ENCODE measurements at places on chromosomes 2 and 18. TPM values are rescaled to one million over a fixed set of nuclear protein-coding genes. Genes with fewer than 3 reads are reported as not detected.

The CYBRD1 gene
- 7.2 TPM for total RNA-seq

The KLHL30 gene
- 0.08 TPM for total RNA-seq

DNA sequence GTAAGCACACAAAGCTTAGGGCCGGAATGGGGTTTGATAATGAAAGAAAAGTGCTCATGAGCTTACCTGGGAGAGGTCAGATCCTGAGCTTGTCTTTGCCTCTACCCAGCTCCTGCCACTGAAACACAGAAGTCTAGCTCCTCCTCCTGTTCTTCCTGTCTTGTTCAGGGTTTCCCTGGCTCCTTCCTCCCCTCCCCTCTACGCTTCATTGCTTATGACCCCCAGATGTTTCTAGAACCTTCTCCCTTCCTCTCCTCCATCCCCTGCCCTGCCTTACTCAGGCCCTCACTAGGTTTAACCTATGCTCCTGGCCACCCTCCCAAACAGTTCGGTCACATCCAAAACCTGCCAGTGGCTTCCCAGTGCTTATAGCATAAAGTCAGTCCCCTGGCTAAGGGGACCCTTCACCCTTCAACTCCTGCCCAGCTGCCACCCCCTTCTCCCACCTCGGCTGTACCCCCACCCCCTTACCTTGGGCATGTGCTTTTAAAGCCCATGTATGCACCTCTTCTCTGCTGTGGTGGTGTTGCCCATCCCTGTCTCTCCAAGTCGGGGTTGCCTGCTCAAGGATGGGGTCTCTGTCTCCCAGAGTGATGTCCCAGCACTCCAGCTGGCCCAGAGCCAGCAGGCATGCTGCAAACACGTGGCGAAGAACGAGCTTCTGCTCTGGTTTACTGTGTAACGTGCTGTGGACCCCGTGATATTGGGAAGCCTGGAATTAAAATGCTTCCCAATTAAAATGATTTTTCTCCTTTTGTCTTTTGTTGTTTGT, 233.6 kb downstream of the TPGS2 start:
- ATAC-seq, result no peak

GRCh38 chr2:159136391-159136790, 150.1 kb downstream of the WDSUB1 start:
- ATAC-seq, result no peak

Measured in esophagus mucosa (tissue), 1 donor.